ENCODE measurements at places on chromosomes 7 and 10. TPM values are rescaled to one million over a fixed set of nuclear protein-coding genes. Genes with fewer than 3 reads are reported as not detected.

Gene GSTK1
- 83.6 TPM for total RNA-seq

GRCh38 chr10:24210501-24210900, 1.6 kb downstream of the KIAA1217 start:
- H3K4me3 ChIP-seq = no peak overlapping the region
- H3K4me1 ChIP-seq = peaks cover 3% of the 10 kb centered on the region
- peaks cover 5% of the 10 kb centered on the region for H3K27me3 ChIP-seq

Gene USP6NL
- total RNA-seq = 24.6 TPM

DNA sequence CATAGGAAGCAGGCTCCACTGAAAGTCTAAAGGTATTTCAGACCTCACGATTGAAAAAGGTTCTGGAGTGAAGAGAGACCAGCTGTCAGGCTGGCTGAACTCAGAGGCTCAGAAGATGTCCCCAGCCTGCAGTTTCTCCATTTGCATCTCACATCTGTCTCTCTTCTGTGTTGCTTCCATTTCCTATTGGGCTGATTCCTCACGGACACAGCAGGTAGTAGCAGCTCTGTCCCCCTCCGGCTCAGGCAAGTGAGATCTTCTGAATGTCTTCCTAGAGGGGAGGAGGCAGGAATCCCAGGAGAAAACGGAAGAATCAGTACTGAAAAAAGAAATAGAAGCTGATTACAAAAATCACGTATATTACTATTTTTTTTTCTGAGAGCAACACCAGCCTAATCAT, 274.1 kb upstream of the COBL start:
- DNase-seq = no peak
- no peaks in the 10 kb centered on the region for H3K36me3 ChIP-seq
- no peaks in the 10 kb centered on the region for H3K4me1 ChIP-seq
- no peak overlapping the region for H3K27ac ChIP-seq
- peaks cover 6% of the 10 kb centered on the region for H3K27me3 ChIP-seq
- no peak overlapping the region for H3K4me3 ChIP-seq

- H3K4me3 ChIP-seq = no peak overlapping the region
- DNase-seq = no peak
- no peaks in the 10 kb centered on the region for H3K4me1 ChIP-seq
- no peaks in the 10 kb centered on the region for H3K27me3 ChIP-seq
- H3K36me3 ChIP-seq = no peaks in the 10 kb centered on the region
These were observed 49.0 kb upstream of the PODXL start for GRCh38 chr7:131605280-131605878.

DNA sequence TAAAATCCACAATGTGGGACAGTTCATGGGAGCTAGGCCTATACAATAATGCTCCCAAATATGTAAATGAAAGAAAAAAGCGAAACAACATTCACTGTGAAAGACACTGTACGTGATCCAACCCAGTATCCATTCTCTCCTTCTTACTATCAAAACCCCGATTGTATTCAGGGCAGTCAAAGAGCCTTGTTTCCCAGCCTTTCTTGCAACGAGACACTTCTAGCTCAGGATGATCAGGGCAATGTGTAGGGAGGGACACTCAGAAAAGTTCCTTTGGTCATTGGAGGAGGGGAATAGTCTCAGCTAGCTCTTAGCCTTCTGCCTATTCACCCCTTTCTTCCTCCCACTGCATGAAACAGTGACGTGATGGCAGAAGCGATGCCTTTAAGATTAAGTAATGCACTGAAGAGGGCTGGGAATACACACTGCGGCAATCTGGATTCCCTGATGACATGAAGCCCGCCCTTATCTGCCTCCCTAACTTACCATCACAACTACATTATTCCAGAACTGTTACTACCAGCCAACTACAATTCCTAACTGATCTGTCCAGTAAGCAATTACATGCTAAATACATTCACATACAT, 27.3 kb downstream of the UBE2H start:
- no peak overlapping the region for H3K27ac ChIP-seq
- no peaks in the 10 kb centered on the region for H3K27me3 ChIP-seq
- no peak for DNase-seq
- H3K4me3 ChIP-seq = no peak overlapping the region

- no peaks in the 10 kb centered on the region for H3K4me1 ChIP-seq
- no peaks in the 10 kb centered on the region for H3K27me3 ChIP-seq
- no peaks in the 10 kb centered on the region for H3K36me3 ChIP-seq
- DNase-seq = no peak
- H3K27ac ChIP-seq = no peak overlapping the region
- H3K4me3 ChIP-seq = no peak overlapping the region
These were observed 953.3 kb downstream of the XPNPEP1 start for GRCh38 chr10:108970016-108970415.

- no peaks in the 10 kb centered on the region for H3K36me3 ChIP-seq
- H3K4me3 ChIP-seq = no peak overlapping the region
- H3K4me1 ChIP-seq = peaks cover 3% of the 10 kb centered on the region
- DNase-seq = no peak
These were observed 37.8 kb upstream of the GARS1 start for GRCh38 chr7:30556840-30557239.

DNA sequence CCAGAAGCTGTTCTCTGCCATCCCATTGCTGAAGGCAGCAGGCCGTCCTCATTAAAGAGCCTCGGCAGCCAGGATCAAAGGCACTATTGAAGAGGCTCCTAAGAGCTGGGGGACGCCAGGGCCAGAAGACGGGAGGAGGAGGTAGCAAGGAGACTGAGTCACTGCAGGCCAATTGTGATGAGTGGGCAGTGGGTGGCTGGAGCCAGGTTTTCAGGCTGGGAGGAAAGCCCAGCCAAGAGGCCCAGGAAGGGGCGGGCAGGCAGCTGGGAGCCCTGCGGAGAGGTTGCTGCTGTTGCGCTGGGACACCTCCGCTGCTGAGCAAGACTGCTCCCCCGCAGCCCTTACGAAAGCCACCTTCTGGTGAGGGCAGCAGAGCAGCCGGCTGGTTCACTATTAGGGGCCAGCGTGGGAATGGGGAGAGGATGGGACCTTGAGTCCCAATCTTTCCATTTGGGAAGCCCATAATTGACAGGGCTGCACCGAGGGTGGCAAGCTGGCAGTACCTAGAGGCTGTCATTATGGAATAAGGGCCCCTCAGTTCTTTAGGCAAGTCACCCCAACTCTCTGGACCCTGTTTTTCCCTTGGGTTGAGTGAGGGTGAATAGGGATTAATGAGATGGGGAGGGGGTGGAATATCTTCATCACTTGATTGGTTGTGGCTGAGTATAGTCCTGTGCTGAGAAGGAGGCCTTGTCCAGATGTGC, 48.4 kb downstream of the UNC5B start:
- H3K4me3 ChIP-seq = peak overlapping the region; percentile 44
- H3K4me1 ChIP-seq = peaks cover 57% of the 10 kb centered on the region
- H3K36me3 ChIP-seq = no peaks in the 10 kb centered on the region
- peak; percentile 47 for DNase-seq

Gene TEX36
- total RNA-seq = 0.25 TPM

DNA sequence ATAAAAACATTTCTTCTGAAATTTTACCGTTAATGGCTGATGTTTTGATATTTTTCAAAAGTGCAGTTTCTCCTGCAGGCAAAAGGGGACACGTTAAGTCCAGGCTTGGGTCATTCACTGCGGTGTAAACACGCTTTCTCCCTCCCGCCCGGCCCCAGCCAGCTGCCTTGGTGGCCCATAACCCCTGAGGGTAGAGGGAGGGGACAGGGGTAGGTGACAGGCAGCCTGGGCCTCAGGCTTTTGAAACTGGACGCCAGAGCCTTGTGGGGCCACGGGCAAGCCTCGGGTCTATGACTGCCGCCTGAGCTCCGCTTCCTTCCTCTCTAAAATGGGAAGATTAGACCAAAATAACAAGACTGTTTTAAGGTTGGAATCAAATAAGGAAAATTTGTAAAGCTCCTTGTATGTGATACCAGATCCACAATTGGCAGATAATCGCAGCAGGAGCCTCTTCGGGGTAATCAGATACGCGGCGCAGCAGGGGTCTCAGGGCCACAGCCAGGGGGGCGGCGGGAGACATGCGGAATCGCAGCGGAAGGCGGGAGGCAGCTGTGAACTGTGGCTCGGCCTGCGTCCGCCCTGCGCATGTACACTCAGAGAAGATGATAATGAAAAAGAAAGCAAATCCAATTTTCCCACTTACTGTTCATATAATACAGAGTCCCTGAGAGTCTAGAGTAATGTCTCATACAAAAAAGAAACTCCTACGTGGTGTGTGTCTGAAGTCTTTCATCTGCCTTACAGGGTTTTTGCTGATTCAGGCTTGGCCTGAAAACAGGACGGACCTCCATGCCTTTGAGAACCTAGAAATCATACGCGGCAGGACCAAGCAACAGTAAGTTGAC, 138.3 kb downstream of the EGFR start:
- H3K27me3 ChIP-seq = no peaks in the 10 kb centered on the region
- H3K4me3 ChIP-seq = no peak overlapping the region
- H3K4me1 ChIP-seq = no peaks in the 10 kb centered on the region
- H3K36me3 ChIP-seq = peaks cover 56% of the 10 kb centered on the region
- no peak for DNase-seq

GRCh38 chr7:99373091-99374066, 1.2 kb upstream of the ARPC1B start:
- H3K4me3 ChIP-seq = peak overlapping the region; percentile 86
- DNase-seq = no peak
- H3K36me3 ChIP-seq = peaks cover 5% of the 10 kb centered on the region
- peak overlapping the region; percentile 74 for H3K27ac ChIP-seq
- peaks cover 60% of the 10 kb centered on the region for H3K4me1 ChIP-seq

- H3K36me3 ChIP-seq = no peaks in the 10 kb centered on the region
- H3K27ac ChIP-seq = no peak overlapping the region
- no peak for DNase-seq
- H3K27me3 ChIP-seq = no peaks in the 10 kb centered on the region
- peaks cover 6% of the 10 kb centered on the region for H3K4me1 ChIP-seq
- H3K4me3 ChIP-seq = no peak overlapping the region
These were observed 253.5 kb downstream of the BAMBI start for GRCh38 chr10:28930514-28931495.

Gene OR9A2
- total RNA-seq = not detected

Gene TMEM184A
- 34.8 TPM for total RNA-seq

- no peak for DNase-seq
- no peaks in the 10 kb centered on the region for H3K36me3 ChIP-seq
- H3K4me1 ChIP-seq = no peaks in the 10 kb centered on the region
- H3K4me3 ChIP-seq = no peak overlapping the region
- H3K27me3 ChIP-seq = peaks cover 47% of the 10 kb centered on the region
These were observed 23.2 kb downstream of the PNLIPRP3 start for GRCh38 chr10:116450861-116451260.

GRCh38 chr7:33735403-33735802, 169.9 kb upstream of the BMPER start:
- DNase-seq = no peak
- H3K4me3 ChIP-seq = no peak overlapping the region
- no peaks in the 10 kb centered on the region for H3K4me1 ChIP-seq
- H3K36me3 ChIP-seq = no peaks in the 10 kb centered on the region
- H3K27ac ChIP-seq = no peak overlapping the region

GRCh38 chr10:108454224-108454623, 1289.7 kb upstream of the SORCS1 start:
- no peaks in the 10 kb centered on the region for H3K36me3 ChIP-seq
- H3K4me3 ChIP-seq = no peak overlapping the region
- H3K4me1 ChIP-seq = no peaks in the 10 kb centered on the region
- DNase-seq = no peak
- H3K27me3 ChIP-seq = no peaks in the 10 kb centered on the region

DNA sequence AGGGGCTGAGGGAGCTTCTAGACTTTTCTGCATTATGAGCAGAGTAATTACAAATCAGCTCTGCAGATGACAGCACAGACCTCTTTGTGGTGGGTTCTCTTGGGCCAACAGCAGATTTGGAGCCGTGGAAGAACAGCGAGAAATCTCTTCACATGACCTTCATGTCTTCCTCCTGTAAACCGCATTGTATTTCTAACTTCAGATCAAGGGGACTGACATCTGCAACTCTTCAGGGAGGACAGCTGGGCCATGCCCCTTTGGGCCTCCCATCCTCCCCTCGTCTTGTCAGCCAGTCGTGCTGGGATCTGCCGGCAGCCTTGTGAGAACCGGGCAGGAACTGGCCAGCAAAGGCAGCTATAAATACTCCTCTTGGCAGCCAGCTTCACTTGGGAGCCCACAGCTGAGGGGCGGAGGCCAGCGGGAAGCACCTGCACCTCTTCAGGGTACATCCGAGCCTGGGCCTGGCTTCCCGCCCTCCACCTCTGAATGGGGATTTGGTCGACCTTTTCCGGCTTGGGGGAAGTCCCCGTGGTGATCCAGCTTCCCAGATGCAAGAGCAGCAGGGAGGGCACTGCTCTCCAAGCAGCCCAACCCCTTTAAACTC, 54.7 kb downstream of the STEAP1B start:
- no peak overlapping the region for H3K27ac ChIP-seq
- no peaks in the 10 kb centered on the region for H3K36me3 ChIP-seq
- DNase-seq = no peak
- no peak overlapping the region for H3K4me3 ChIP-seq

GRCh38 chr10:14102056-14102455, 228.7 kb downstream of the FRMD4A start:
- no peaks in the 10 kb centered on the region for H3K36me3 ChIP-seq
- DNase-seq = no peak
- no peak overlapping the region for H3K27ac ChIP-seq
- H3K27me3 ChIP-seq = peaks cover 14% of the 10 kb centered on the region
- no peak overlapping the region for H3K4me3 ChIP-seq
- no peaks in the 10 kb centered on the region for H3K4me1 ChIP-seq

- no peaks in the 10 kb centered on the region for H3K27me3 ChIP-seq
- peak overlapping the region; percentile 30 for H3K4me3 ChIP-seq
- peak; percentile 80 for DNase-seq
- H3K4me1 ChIP-seq = peaks cover 69% of the 10 kb centered on the region
- peak overlapping the region; percentile 89 for H3K27ac ChIP-seq
- no peaks in the 10 kb centered on the region for H3K36me3 ChIP-seq
These were observed 32.2 kb downstream of the DNAJB12 start for GRCh38 chr10:72322280-72323058.

Gene EN2
- 0.32 TPM for total RNA-seq
